ENCODE measurements at places on chromosomes 4 and X. TPM values are rescaled to one million over a fixed set of nuclear protein-coding genes. Genes with fewer than 3 reads are reported as not detected.

DNA sequence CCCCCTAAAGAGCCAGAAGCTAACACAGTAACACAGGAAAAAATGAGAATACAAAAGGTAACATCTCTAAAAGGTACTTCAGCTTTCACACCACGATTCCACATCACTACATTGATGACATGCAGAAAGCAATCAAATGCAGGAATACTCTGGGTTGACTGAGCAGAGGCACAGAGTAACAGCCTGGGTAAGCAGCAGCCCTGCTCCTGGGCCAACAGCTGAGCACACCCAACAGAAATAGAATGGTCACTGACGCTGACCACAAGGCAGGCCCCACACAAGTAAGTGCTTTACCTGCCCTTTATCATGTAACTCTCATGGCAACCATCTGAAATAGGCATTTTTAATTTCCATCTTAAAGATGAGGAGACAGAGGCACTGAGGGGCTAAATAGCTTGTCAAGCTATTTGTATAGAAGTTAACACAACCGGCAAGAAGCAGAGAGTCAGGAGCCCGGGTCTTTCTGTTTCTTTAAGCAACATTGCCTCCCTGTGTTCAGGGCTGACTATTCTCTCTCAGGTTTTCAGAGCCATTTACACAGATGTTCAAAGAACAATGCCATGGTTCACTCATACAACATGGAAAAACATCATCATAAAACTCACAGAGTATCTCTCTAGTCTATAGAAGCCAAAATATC is 168.9 kb downstream of the ZNF674 start:
- peak; percentile 6 for DNase-seq

DNA sequence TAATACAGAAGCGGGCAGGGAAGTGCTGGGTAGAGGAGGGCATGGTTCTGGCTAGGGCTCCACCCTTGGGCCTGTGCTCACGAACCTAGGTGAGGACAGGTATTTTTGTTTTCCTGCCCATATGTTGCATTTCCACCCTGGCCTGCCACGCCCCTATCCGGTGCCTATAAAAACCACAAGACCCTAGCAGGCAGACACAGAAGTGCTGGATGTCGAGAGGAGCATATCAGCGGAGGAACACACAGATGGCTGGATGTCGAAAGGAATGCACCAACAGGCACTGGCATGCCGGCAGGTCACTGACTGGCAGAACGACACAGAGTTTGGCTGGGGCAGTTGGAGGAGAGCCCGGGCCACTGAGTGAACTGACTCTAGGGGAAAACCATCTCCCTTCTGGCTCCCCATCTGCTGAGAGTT is 316.6 kb upstream of the BOD1L1 start:
- no peak for DNase-seq

GRCh38 chrX:154495472-154495922 is 5.1 kb upstream of the SLC10A3 start:
- no peak for DNase-seq

The FRMD7 gene
- total RNA-seq: not detected
